ENCODE measurements at places on chromosomes 6 and 20.

DNA sequence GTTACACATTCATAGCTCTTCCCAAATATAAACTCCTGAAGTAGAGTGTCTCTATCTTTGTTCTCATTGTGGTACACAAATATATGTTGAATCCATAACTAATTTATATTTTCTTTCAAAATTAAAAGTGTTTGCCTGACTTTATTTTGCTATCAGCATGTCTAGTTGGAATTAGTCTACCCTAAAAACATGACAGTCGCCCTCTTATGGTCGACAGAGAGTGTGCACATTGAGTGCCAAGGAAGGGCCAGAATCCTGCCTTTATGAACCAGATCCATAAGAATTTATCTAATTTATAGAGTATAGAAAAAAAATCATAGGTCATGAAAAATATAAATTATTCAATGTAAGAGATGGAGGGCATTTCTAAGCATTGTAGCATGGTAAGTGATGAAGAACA, 12.3 kb upstream of the DEFB112 start:
- no peak for DNase-seq

GRCh38 chr20:10419550-10420133, 14.4 kb downstream of the MKKS start:
- no peak for DNase-seq

DNA sequence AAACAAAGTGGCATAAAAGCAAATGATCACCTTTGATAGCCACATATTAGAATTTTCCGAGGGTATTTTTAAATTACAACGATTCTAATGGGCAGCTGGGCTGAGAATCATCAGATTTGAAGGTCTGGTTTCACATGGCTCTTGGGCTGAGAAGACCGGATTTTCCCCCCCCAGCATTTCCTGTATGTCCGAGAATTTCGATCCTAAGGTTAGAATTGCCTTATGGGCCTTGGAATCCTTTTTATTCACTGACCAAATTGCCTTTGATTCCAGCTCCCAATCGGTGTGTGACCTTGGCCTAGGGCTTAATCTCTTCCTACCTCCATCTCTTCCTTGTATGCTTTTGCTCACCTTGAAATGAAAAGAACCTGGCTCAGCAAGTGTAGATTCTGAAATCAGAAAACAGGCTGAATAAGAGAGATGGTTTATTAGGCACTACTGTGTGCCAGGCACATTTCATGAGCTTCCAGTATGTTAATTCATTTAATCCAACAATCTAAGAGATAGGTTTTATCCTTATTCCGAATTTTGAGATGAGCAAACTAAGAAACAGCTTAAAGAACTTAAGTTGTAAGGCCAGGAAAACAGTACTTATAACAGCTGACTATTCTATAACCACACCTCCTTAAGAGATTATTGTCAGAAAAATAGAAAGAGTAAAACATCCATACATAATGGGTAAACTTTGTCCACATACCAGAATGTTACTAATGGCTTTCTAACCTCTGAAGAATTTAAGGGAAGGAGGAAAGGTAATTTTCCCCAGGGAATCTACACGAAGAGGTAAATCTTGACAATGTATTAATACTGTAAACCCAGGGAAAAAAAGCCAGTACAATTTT, 39.4 kb downstream of the HFE start:
- DNase-seq: no peak

GRCh38 chr6:165820934-165821333, 157.9 kb upstream of the PDE10A start:
- DNase-seq: no peak

GRCh38 chr6:389622-390021, 1.9 kb upstream of the IRF4 start:
- no peak for DNase-seq

DNA sequence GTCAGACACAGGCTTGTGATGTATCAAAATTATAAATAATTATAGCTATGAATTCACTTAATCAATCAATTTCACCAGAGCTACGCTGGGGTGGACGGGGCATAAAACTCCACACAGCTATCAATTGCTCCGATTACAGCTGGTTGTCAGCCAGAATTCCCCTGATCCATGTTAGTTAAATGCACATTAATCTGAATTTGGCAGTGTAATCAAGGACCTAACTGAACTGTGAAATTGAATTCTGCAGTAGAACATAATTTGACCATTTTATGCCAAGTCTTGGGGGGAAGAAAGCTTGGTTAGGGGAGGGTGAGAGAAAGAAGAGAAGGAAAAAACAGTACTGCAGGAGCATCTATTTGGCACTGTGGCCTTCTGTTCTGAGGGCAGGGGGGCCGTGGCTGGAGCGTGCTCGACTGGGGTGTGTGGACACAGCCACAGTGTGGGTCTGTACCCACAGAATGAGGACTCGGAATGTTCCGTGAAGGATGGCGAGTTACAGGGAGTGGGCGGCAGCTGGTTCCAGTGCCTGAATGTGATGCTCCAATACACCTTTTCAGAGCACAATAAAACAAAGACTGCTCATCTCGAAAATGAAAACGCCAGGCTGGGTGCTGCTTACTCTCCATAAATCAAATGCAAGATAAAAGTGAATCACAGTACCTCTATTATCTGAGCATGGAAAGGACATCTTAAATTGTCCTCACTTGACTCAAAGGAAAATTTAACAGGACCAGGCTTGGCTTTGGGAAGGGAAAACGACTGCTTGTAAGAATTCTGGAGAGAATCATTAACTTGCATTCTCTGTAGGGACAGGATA, 59.2 kb downstream of the LAMP5 start:
- DNase-seq: no peak

DNA sequence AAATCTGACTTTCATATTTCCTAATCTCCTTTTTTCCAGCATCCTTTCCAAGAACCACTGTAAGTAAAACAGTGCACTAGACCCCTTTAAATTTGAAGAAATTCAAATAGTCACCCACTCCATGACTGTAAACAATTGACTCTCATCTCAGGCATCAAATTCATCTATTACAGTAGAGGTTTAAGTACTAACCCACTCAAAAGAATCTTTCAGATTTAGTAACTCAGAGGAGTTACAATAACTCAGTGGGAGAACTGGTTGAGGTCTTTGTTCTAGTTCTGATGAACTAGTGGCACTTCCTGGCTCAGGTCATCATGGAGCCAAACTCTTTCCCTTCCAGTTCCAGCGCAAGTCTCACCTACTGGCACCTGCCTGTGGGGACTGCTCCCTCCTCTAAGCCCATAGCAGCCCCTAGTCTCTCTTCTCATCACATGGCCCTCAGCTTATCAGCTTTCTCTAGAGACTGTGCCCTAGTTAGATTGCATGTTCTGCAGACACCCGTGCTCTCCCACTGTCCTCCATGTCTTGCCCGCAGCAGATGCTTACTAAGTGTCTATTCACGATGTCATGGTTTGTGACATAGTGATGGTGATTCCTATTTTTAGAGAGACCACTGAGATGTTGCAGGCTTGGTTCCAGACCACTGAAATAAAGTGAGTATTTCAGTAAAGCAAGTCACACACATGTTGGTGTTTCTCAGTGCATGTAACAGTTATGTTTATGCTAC, 196.2 kb downstream of the TBC1D7 start:
- DNase-seq: no peak

DNA sequence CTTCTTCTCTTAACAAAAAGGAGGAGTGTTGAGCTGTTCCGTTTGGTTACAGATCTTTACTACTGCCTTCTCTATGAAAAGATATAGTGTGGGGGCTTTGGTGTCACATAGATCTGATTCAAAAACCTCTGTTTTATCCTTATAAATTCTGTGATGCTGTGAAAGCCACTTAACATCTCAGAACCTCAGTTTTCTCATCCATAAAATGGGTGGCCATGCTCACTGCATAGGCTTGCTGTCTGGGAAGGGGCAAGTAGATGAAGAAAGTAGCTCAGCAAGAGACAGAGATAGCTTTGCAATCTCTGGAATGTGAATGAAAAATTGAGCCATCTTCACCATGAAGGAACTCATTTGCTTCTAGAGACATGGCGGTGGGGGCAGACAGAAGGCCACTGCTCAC, 31.6 kb upstream of the RNF24 start:
- DNase-seq: no peak

- DNase-seq: no peak
Measured at GRCh38 chr6:118896339-118897136, 2.6 kb downstream of the ASF1A start.

GRCh38 chr6:95846652-95847051, 169.1 kb upstream of the FUT9 start:
- no peak for DNase-seq

Data from stimulated activated CD4-positive, alpha-beta T cell treated with anti-CD3 and anti-CD28 coated beads, Interleukin-2, amount 100 ng/mL, for 24 hours (primary cell).